T-helper 22 cell (primary cell): ENCODE measurements at places on chromosomes 3 and 15.

DNA sequence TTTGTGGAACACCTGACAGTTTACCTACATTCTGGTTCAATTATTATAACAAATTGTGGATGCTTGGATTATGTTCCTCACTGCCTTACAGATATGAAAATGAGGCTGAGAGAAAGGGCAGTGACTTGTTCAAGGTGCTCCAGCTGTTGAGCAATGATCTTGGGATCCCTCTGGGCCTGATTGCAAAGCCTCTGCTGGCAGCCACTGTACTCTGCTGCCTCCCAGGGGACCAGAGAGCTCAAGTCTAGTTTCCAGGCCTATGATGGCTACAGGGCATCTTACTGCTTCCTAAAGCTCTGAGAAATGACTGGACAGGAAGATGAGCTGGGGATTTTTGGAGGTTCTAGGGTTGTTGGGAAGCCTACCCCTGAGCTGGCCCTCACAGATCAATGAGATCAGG lies 2.3 kb upstream of the SHC4 start:
- DNase-seq, result no peak

DNA sequence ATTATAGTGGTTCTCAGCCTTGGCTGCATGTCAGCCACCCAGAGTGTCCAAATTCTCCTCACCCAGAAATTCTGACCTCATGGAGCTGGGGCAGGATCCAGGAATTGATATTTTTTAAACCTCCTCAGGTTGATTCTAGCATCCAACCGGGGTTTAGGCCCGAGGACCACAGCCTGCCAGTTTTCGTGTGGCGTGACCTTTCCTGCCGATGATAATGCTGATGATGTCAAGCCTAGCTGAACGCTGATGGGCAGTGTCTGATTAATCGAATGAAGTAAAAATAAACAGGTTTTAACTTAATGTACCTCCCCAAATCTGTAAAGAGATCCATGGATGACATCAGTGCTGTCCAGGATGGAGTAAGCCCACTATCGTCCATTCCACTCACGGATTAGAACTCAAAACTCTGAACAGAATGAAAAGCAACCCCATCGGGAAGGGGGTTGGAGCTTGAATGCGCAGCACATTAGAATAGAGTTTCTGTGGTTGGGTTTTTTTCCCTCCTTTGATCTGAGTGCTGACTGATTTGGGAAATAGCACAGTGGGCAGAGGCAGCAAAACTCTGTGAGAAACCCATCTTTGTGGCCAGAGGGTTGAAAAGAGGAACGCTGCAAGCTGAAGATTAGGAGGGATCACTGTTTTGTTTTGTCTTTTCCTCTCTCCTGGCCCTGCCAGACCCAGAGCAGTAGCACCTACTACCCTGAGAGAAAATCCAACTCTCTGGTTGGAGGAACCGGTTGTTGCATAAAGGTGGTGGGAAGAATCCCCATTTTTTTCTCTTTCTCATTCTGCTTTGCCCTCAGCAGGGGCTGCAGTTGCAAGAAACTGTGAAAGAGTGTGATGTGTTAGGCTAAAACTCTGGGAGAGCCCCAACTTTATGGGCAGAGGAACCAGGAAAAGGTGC lies 153.9 kb downstream of the APBA2 start:
- DNase-seq, result no peak

- no peak for DNase-seq
Measured at GRCh38 chr3:127689266-127689860, 16.6 kb downstream of the ABTB1 start.

DNA sequence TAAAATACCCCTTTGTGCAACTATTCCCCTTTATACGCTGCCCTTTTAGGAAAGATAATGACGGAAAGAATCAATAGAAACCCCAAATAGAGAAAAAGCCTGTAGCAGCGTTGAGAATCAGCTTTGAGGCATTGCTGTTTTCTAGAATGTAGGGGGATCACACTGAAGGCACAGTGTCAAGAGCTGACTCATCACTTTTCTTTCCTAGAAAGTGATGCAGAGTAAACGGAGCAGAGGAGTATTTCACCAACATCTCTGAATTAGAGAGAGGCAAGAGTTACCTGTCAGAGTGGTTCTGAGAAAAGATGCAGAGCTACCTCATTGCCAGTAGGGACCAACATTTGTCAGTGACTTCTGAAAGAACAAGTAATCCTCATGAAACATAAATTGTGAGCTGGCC lies 269.8 kb upstream of the TMC3 start:
- no peak for DNase-seq

GRCh38 chr15:84703808-84704207 lies 12.1 kb downstream of the SEC11A start:
- no peak for DNase-seq

GRCh38 chr3:188488801-188489200 lies 334.8 kb downstream of the LPP start:
- no peak for DNase-seq

- no peak for DNase-seq
Measured at GRCh38 chr3:100044369-100044768, 69.9 kb downstream of the FILIP1L start.

DNA sequence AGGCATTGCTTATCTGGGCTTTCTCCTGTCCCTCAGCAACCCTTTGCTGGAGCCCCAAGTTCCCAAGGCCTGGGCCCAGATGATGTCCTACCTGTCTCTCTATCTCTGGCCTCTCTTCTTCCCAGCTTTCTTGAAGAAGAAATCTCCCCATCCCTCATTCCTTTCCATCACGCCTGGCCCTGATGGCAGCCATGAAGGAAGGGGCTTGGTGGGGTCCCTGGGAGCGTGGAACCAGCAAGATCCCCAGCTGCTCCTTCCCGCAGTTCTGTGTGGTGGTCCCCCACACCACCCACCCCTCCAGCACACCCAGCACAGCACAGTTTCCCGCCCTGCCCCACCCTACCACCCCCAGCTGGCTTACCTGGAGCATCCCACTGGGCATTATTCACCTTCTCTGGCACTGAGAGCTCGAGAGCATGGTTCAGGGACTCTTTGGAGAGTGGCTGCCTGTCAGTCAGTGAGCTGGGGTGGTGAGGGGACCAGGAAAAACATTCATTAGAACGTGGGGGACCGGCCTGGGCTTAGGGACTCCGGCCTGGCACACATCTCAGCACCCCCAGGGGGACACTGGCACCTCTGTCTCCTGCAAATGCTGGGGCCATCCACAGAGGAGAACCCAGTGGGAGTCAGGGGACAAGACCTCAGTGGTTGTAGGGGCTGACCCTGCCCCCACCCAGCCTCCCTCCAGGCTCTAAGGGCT lies 26.6 kb downstream of the ACSBG1 start:
- DNase-seq, result no peak

GRCh38 chr3:137835096-137835495 lies 71.0 kb downstream of the SOX14 start:
- DNase-seq, result no peak

DNA sequence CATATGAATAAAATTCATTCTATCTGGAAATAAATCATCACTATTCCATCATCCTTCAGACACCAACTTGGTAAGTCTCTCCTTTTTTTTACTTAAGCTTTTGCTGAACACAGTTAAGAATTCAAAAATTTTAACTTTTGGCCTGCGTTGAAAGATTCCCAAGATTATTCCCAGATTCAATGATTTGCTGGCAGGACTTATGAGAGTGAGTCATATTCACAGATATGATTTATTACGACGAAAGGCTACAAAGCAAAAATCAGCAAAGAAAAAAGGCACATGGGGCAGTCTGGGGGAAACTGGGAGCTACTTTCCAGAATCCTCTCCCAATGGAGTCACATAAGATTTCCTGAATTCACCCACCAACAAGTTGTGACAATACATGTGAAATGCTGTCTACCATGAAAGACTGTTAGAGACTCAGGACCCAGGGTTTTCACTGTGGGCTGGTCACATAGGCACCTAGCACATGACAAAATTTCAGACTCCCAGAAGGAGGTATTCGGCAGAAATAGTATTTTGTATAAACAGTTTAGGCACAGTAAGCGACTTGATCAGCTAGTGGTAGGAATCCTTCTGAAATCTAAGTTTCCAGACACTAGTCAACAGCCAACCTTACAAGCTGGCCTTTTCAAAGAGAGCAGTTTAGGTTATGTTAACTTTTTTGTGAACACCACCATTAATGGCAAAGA lies 82.1 kb downstream of the DLG1 start:
- no peak for DNase-seq

GRCh38 chr15:55900019-55900418 lies 93.4 kb downstream of the NEDD4 start:
- DNase-seq, result no peak

- no peak for DNase-seq
Measured at GRCh38 chr3:34683851-34684250, 885.4 kb downstream of the PDCD6IP start.

DNA sequence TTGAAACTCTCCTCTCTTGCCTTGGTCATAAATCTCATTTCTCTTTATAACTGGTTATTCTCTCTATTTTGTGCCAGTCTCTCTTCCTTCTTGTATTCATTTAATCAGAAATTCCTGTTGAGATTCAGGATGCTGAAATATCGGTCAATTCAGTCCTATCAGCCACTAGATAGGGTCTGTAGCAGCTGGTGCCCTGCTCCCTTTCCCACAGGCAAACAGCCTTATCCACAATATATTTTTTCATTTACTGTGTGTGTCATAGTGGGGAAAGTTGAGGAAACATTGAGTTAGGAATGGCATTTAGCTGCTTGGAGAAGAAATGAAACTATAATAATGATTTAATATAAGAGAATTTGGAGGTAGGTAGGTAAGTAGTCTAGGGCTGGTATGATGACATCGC lies 146.3 kb downstream of the RBPMS2 start:
- DNase-seq, result no peak

GRCh38 chr3:117495620-117496019 lies 786.0 kb downstream of the TUSC7 start:
- DNase-seq, result no peak

DNA sequence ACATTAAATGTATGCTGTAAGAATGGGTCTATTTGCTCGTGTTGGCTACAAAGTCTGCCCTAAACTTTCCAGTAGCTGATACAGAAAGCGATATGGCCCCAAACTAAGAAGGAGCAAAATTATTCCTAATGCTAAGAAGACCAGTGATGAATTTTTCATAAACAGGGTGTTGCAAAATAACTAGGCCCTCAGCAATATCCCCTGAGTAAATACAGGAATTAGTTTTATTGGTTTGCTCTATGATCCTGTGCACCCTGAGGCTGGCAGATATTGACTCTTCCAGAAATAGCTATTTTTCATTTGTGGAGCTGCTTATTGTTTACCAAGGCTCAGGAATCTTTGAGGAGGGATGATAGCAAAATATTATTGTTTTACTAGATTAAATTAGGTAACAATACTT lies 60.9 kb upstream of the CCNL1 start:
- no peak for DNase-seq

DNA sequence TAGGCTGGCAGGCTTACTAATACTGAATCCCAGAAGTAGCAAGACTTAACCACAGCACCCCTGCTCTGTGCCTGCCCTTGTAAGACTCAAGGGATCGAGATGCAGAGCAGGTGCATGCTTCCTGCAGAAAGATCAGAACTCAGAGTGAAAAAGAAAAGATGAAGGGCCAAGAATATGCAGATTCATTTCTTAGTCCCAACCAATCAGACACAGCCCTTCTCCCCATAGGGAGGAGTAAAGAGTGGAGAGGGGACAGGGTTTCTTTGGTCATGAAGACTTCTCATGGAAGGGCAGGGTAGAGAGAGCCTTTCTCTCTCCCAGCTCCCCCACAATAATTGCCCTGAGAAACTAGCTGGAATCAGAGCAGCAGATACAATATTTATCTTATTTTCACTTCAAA lies 105.6 kb upstream of the MB21D2 start:
- DNase-seq, result no peak

DNA sequence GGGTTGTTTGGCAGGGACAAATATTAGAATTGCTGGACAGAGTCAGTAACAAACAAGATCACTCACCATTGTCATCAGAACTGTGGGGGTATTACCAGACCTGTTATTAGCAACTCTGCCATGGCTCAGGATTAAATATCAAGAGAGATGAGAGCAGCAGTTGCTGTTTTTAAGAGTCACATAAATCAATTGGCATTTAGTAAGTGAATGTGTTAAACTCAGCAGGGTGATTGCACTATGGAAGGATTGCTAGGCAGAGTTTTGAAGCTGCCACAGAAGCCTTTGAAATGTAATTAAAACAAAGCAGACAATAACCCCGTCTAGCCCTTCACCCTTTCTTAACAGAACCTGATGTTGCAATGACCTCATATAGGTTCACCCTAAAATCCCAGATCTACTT lies 238.8 kb downstream of the GAP43 start:
- no peak for DNase-seq

DNA sequence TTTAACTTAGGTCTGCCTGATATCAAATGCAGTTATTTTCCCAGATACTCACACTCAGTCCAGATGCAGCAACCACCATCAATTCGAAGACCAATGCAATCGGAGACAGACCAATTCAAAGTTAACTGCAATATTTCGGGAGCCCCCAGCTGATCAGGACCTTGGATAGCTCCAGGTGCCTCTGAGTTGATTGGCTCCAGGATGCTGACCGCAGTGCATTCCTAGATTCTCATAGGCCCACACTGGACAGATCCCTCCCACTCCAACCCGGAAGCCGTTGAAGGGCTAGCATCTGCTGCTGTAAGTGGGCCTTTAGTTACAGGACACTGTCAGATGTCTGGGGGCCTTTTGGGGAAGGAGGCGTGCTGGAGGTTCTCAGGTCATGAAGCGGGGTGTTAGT lies 89.5 kb upstream of the ATP2B2 start:
- DNase-seq, result no peak

- no peak for DNase-seq
Measured at GRCh38 chr3:85979034-85979433, 1011.9 kb downstream of the VGLL3 start.

- DNase-seq, result no peak
Measured at GRCh38 chr15:66705277-66706146, 3.5 kb downstream of the SMAD6 start.

GRCh38 chr3:193314161-193314560 lies 64.4 kb downstream of the ATP13A5 start:
- no peak for DNase-seq

- no peak for DNase-seq
Measured at GRCh38 chr3:190041333-190042041, 79.2 kb downstream of the P3H2 start.

DNA sequence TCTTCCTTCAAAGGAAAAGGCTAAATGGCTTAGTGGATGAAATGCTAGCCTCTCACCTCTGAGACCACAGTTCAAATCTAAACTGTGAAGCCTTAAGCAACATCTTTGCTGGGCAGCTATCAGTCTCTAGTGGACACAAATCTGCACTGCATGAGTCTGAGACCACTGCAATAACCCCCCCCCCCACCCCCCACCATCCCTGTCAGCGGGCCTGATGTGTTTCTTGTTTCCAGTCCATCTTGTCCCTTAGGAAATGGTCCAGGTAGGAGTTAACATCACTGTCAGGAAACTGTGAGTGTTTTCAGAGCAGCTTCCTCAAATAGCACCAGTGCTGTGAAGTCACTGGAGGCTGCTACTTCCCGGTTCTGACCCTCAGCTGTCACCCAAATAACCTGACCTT lies 140.6 kb upstream of the TMCO5A start:
- no peak for DNase-seq
